ENCODE measurements at places on chromosomes 6 and 20. TPM values are rescaled to one million over a fixed set of nuclear protein-coding genes. Genes with fewer than 3 reads are reported as not detected.

Gene SPEF1
- polyA plus RNA-seq: 0.07 TPM

Gene FRK
- 0.21 TPM for polyA plus RNA-seq

Gene OPRL1
- 0.49 TPM for polyA plus RNA-seq

Gene FOXF2
- polyA plus RNA-seq: 42.5 TPM

Gene PRND
- polyA plus RNA-seq: not detected

Gene CPXM1
- 0.92 TPM for polyA plus RNA-seq

Gene HLA-DMB
- 0.28 TPM for polyA plus RNA-seq

Gene KPNA5
- 7.9 TPM for polyA plus RNA-seq

Gene IPCEF1
- 0.03 TPM for polyA plus RNA-seq

Gene MOG
- not detected for polyA plus RNA-seq

Gene MROH8
- polyA plus RNA-seq: 2.9 TPM

Gene GID8
- polyA plus RNA-seq: 25.5 TPM

Gene RNF8
- 18.8 TPM for polyA plus RNA-seq

Gene GUCA1A
- 0.11 TPM for polyA plus RNA-seq

Gene POPDC3
- 18.6 TPM for polyA plus RNA-seq

Gene FAM162B
- 8.8 TPM for polyA plus RNA-seq

Gene C6orf163
- 0.33 TPM for polyA plus RNA-seq

Gene SCAF8
- 32.2 TPM for polyA plus RNA-seq

Gene SLC2A10
- polyA plus RNA-seq: 20.4 TPM

Gene ASIP
- not detected for polyA plus RNA-seq

Gene FHL5
- polyA plus RNA-seq: not detected

Gene CCN5
- polyA plus RNA-seq: 122 TPM

Gene SLC22A2
- not detected for polyA plus RNA-seq

Gene BMP6
- polyA plus RNA-seq: 0.20 TPM

Gene CFAP206
- 0.11 TPM for polyA plus RNA-seq

Gene UCKL1
- 16.7 TPM for polyA plus RNA-seq

Gene LINC00237
- not detected for polyA plus RNA-seq

Gene RNF217
- polyA plus RNA-seq: 9.8 TPM

Gene LHFPL5
- not detected for polyA plus RNA-seq

Gene FAM83D
- polyA plus RNA-seq: 34.5 TPM

Gene TREM1
- polyA plus RNA-seq: 0.25 TPM

Gene HLA-DMA
- 7.1 TPM for polyA plus RNA-seq

Gene ESR1
- polyA plus RNA-seq: 0.35 TPM

Gene SLC17A5
- 56.8 TPM for polyA plus RNA-seq

Gene CCM2L
- polyA plus RNA-seq: not detected

Gene OOEP
- polyA plus RNA-seq: 0.08 TPM

Gene HLA-DRB1
- 0.42 TPM for polyA plus RNA-seq

Gene IL17F
- not detected for polyA plus RNA-seq

Gene LTV1
- polyA plus RNA-seq: 30.2 TPM

Gene HNF4A
- not detected for polyA plus RNA-seq

Gene RPS6KA2
- polyA plus RNA-seq: 66.8 TPM

Gene SNX21
- 23.3 TPM for polyA plus RNA-seq

Gene DDX39B
- 410 TPM for polyA plus RNA-seq

Gene SGK2
- polyA plus RNA-seq: 0.05 TPM

Gene PRSS16
- 0.15 TPM for polyA plus RNA-seq

Data from fibroblast of lung (primary cell).